ENCODE measurements at places on chromosomes 3 and 15.

DNA sequence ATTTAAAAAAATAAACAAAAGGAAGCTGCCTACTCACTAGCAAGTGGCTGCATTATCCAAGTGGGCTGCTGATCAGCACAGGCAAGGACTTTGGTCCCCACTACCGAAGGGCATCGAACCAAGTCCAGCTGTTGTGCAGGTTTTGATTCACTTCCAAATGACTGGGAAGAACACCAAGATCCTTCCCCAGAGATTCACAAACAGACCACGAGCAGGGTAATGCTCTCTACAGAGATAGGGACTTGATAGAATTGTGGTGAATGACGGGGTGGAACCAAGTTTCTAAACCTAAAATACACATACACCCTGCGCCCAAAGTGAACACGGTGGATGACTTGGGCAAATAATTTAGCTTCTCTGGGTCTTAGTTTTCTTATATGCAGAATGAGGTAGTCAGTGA lies 203.7 kb upstream of the ICE2 start:
- DNase-seq: no peak

DNA sequence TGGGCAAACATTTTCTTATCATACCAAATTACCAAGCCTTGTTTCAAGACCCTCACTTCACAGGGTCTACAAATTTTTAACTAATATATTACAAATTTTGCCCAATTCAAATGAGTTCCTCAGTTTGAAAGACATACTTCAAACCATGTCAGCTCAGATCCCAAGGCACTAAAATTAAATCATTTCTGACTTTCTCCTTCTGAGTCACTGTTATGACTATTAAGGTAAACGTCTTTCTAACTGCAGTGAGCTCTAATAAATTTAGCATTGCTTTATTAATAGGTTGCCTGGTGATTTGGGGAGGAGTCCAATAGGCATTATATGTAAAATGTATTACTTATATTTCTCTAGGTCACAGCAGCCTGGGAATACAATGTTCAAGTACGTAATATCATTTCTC lies 158.2 kb upstream of the ARHGEF26 start:
- no peak for DNase-seq

- no peak for DNase-seq
Measured at GRCh38 chr3:32759342-32759741, 58.5 kb upstream of the TRIM71 start.

GRCh38 chr3:196544491-196544992 lies 23.8 kb downstream of the WDR53 start:
- DNase-seq: no peak

DNA sequence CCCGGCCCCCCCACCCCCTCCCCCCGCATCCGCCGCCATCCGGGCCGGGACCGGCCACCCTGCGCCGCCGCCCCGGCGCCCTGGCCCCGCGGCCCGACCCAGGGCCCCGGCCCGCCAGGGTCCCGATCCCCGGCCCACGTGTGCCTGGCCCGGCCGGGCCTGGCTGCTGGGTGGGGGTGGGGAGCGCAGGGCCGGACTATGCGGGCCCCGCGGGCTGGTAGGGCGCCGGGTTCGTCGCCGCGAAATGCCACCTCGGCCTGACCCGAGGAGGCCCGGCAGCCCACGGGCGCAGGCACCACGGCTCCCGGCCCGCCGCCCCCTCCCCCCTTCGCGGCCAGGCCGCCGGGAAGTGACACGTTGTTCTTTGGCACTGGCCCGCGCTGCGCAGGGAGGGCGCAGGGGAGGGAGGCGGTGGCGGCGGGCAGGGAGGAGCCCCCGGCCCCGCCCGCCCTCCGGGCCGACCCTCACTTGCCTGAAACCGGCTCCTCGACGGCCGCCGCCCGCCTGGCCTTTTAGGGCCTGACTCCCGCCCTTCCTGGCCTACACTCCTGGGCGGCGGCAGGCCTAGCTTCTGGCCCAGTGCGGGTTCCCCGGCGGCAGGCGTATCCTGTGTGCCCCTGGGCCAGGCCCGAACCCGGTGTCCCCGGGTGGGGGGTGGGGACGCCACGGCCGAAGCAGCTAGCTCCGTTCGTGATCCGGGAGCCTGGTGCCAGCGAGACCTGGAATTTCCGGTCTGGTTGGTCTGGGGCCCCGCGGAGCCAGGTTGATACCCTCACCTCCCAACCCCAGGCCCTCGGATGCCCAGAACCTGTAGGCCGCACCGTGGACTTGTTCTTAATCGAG lies 515 bp downstream of the EIF4G1 start:
- DNase-seq: peak; percentile 83

GRCh38 chr3:36401056-36401455 lies 20.8 kb downstream of the STAC start:
- DNase-seq: no peak

GRCh38 chr3:180183346-180183745 lies 146.6 kb upstream of the PEX5L start:
- DNase-seq: no peak

- DNase-seq: no peak
Measured at GRCh38 chr15:101394654-101395053, 94.9 kb downstream of the PCSK6 start.

- DNase-seq: no peak
Measured at GRCh38 chr3:129506231-129506742, 22.2 kb upstream of the RHO start.

- peak; percentile 24 for DNase-seq
Measured at GRCh38 chr3:113495035-113495434, 19.9 kb downstream of the SPICE1 start.

DNA sequence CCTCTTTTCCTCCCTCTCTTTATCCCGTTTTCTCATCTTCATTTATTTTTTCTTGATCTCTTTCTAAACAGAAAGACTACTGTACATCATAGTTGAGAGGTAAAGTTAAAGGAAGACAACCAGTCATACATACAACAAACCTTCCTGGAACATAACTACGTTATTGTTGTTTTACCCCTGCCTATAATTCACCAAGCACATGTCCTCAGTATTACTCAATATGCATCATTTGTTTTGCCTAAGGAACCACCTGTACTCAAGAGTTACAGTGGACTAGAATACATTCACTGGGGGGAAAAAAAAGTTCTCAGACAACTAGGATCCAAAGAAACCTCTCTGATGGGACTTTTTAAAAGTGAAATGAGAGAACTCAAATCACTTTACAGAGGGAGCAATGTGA lies 344.7 kb upstream of the RBMS3 start:
- DNase-seq: no peak

DNA sequence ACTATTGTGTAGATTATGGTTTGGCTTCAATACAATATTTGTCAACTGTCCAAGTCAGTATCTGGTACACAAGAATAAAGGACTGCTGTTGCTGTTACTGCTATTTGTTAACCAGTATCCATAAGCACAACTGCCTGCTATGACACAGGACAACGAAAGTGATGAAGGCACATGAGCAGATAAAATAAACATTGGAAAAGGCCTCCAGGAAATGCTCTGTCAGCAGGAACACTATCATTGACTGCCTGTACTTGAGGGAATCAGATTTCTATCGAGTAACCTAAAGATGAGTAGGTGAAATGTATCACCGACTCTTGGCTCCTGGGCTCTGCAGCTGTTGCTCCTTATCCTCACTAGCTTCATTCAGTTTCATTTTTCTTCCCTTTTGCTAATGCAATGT lies 56.5 kb downstream of the FMN1 start:
- DNase-seq: no peak

GRCh38 chr3:186219211-186219638 lies 110.3 kb upstream of the ETV5 start:
- no peak for DNase-seq

DNA sequence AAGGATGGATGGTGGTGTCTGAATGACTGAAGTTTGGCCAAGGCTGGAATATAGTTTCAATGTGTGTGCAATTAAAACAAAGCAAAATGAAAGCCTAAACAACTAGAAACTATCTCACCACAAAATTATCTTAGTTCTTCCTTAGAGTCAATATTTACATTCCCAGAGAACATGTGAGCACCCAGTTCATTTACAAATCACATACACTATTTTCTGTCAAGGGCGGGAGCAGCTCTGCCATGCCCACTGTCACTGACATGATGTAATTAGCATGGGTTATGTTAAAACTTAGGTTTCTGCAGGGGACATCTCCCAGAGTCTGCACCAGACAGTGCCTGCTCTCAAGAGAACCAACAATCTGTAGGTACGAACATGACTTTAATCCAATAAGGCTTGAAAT lies 65.0 kb downstream of the PDZRN3 start:
- no peak for DNase-seq

GRCh38 chr3:125055331-125055912 lies 375 bp downstream of the HEG1 start:
- DNase-seq: no peak

- peak; percentile 56 for DNase-seq
Measured at GRCh38 chr15:74768771-74769342, 13.0 kb upstream of the CSK start.

DNA sequence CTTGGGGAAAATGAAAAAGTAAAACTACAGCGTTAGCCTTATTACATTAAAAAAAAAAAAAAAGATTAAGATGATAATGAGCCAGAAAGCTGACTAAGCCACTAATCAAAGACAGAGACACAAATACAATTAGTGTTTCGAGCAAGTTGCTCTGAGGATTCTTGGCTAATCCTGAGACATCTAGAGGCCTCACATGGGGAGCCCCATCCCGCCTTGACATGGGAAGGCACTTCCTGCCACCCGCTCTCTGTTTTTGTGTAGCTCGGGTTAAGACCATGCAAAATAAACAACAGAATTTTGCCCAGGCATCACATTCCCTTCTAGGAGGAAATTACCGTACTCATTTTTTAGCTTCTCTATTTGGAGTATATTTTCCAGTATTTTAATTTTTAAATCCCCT lies 15.3 kb downstream of the HESX1 start:
- no peak for DNase-seq

GRCh38 chr3:34312684-34313083 lies 514.3 kb downstream of the PDCD6IP start:
- no peak for DNase-seq

GRCh38 chr15:47362118-47362905 lies 355.0 kb upstream of the SEMA6D start:
- DNase-seq: no peak

GRCh38 chr3:126982126-126982470 lies 817 bp upstream of the PLXNA1 start:
- DNase-seq: no peak

DNA sequence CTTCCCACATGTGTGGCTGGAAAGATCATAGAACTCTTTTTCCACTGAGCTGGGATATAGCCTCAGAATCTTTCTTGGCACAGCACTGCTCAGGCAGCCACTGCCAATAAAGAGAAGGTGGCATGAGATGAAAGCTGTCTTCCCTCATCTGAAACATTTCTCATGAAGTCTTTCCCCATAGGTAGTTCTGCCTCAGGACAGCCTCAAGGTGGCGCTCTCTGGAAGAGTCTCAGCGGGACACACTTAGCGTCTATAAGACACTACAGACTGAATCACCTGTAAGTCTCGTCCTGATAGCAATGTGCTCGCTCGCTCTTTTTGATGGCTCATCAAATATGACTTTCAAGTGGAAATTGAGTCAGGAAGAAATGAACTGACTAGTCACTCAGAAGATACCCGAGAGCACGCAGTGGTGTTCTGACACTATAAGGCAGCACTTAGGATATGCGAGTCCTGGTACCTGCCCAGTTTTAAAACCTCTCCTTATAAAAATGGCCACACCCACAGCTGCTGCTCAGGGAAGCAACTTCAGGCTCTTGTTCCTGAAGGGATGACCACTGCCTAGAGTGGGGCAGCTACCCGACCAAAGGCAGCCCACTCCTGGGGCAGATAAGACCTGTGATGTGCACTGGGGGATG lies 269.5 kb downstream of the SUCLG2 start:
- peak; percentile 51 for DNase-seq

DNA sequence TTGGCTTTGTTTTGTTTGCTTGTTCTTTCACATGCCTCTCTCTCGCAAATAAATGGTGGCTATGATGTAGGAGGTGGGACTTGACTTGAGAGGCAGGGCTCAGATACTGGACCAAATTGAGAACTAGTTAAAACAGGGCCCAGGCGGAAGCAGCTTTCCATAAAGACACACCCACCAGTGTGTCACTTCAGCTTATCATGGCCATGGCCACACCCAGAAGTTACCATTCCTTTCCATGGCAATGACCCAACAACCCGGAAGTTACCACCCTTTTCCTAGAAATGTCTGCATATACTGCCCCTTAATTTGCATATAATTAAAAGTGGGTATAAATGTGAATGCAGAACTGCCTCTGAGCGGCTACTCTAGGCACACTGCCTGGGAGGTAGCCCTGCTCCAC lies 62.6 kb upstream of the CNTN4 start:
- DNase-seq: no peak

DNA sequence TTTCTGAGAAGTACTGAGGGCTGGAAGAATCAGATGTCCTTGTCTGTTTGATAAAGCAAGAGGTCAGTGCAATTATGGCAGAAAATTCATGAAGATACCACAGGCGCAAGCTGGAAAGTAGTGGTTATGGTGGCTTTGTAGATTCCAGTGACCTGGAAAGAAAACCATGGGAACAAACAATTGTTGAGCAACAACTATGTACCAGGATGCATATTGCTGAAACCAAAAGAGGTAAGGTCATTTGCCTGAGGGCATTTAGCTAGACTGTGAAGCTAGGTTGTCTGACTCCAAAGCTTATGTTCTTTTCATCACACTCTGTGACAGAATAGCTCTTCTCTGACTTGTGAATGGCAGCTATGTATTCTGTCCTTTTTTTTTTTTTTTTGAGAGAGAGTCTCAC lies 74.0 kb downstream of the B3GALNT1 start:
- no peak for DNase-seq

GRCh38 chr3:23668430-23668904 lies 137.3 kb upstream of the UBE2E1 start:
- peak; percentile 89 for DNase-seq

- DNase-seq: no peak
Measured at GRCh38 chr3:85330071-85330470, 371.3 kb downstream of the CADM2 start.

GRCh38 chr15:46450112-46450809 lies 815.4 kb downstream of the SQOR start:
- DNase-seq: no peak

GRCh38 chr15:31330836-31331235 lies 4.2 kb downstream of the KLF13 start:
- no peak for DNase-seq

DNA sequence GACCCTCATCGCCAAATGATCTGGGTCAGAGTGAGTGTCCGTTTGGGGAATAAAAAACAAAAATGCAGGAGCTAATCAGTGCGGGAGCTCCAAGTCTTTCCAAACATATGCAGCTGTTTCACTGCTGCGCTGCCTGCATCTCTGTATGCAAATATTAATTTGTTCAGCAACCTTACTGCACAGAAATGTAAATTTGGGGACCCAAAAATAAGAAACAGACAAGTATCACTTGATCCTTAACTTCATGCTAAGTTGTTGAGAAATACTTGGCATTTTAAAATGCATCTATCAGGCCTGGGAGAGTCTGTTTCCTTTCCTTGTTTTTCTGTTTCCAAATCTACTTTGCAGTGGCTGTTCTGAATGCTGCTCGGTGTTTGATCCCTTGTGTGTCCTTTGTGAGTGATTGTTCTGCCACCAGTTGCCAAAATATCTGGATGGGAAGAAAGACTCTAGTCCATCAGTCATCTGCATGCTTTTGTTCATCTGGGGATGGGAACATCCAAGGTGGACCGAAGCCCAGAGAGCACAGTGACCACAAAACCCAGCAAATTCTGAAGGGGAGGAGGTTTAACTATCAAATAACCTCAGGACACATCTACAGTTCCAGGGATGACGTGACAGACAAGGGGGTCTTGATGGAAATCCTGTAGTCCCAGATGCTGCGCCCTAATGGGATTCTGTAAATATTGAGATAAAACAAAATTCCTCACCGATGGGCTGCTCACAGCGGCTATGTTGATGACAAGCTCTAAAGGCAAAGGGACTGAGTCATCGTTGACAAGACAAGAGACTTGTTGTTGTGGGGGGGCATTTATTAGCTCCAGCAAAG lies 199.5 kb upstream of the WNT5A start:
- peak; percentile 67 for DNase-seq
